Activated T-cell treated with anti-CD3 and anti-CD28 coated beads for 1 hour (primary cell): ENCODE measurements at places on chromosomes 6 and 20.

GRCh38 chr6:163750431-163751031, 336.0 kb downstream of the QKI start:
- DNase-seq, result no peak

GRCh38 chr6:46539866-46540265, 48.6 kb upstream of the RCAN2 start:
- no peak for DNase-seq

GRCh38 chr20:23047738-23048214, 1.7 kb downstream of the THBD start:
- no peak for DNase-seq

DNA sequence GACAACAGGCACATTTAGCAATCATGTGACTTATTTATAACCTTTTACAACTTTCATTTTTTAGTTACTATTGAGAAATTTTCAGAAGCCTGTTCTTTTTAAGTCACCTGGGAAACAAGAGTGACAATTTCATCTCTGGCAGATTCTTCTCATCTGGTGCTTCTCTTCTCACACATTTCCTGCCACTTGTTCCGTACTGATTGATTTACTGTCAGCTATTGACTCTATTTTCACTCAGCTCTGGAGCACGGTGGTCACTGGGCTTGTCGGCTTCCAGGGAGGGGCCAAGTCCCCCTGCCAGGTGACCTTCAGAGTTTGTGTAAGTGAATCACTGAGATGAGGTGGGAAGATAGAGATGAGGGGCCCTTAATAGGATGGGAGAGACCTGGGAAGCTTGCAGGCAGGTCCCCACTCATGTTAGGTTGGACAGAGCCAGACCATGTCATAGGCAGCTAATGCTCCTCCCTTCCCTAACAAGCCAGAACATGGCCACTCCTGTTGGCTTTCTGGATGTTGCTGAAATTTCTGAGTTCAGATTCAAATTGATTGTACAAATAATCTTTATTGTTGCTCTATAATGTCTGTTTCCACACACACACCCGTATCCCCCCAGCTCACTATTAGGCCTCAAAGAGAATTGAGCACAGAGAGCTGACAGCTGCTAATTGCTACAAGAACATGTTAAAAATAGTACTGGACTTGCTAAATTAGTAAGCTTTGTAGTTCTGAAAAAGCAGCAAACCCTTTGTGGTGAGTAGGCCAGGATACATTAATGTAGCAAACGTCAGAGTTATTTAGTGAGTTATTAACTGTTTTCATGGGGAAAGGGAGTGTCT, 13.3 kb downstream of the DUSP22 start:
- DNase-seq, result no peak

DNA sequence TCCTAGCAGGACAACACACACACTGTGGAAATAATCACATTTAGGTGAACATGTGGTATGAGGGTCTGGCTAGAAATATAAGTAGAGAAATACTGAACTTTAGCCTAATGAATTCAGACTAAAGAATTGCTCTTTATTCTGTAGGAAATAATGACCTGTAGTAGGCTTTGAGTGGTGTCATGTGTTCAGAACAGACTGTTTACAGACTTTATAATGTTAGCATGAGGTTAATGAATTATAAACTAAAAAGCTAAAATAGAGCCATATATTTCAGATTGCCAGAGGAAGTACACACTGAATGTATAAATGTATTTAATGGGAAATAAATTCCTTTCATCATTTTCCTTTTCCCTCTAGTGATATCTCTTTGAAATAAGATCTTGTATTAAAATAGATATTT, 669.5 kb upstream of the EPHA7 start:
- no peak for DNase-seq

DNA sequence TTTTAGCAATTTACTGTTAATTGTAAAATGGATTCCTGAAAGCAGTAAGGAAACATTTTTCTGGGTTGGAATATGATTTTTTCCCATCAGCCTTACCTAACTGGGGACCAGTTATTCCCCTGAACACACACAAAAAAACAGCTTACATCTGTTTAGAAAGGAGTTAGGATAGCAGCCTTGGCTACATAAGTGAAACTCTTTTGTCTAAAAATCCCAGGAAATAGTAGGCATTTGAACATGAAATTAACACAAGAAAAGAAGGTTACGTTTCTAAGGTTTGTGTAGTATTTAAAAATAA, 696.2 kb upstream of the MARCKS start:
- DNase-seq, result no peak

- DNase-seq, result no peak
Observed at GRCh38 chr6:154390034-154390433, 33.4 kb upstream of the IPCEF1 start.

DNA sequence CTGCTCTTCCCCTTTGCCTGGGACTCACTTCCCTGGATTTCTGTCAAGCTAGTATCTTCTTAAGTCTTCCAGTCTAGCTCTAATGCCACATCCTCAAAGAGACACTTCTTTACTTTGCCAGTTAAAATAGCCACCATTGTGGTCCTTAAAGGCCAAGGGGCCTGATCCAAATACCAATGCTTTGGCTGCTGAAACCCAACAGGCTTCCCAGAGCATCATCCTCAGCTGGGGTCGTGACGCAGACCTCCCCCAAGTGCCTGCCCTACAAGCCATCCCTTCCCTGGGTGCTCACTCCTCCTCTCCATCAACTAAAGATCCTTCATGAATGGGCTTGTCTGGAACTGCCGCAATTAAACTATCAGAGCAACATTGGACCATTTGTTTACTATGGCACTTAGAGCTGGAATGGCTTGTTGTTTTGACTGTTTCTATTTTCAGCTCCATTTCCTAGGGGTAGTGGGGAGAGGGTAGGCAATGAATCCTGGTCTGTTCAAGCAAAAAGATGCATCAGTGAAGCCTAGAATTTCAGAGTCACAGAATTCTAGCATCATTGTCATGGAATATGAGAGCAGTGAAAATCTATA, 79.6 kb upstream of the SIRPA start:
- DNase-seq, result no peak

GRCh38 chr20:10454151-10454750, 19.1 kb downstream of the SLX4IP start:
- no peak for DNase-seq

DNA sequence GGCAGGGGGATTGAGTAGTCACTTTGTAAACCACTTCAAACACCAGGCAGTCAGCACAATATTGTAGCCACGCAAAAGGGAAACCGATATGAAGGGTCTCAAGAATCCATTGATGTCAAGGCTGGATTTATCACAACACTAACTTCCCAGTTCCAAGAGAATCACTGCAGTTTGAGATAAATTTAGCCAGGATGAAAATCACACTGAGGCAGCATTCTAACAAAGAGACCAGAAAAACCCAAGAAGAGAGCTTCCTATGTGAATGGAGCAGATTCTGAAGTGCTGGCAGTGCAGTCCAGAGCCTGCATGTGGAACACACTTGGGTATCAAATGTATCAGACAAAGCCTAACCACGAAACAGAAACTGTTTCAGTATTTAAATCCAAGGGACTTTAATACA, 84.6 kb downstream of the KIF16B start:
- DNase-seq, result no peak

GRCh38 chr20:3753098-3753497, 14.5 kb downstream of the ADISSP start:
- DNase-seq, result peak; percentile 48

DNA sequence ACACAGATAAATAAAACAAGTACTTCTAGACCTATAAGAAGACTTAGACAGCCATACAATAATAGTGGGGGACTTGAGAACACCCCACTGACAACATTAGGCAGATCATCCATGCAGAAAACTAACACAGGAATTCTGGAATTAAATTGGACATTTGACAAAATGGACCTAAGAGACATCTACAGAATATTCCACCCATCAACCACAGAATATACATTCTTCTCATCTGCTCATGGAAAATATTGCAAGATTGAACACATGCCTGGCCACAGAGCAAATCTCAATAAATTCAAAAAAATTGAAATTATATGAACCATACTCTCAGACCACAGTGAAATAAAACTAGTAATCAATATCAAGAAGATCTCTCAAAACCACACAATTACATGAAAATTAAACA, 44.3 kb upstream of the KIAA1586 start:
- DNase-seq, result no peak

- no peak for DNase-seq
Observed at GRCh38 chr20:16215041-16215440, 358.2 kb downstream of the KIF16B start.

- DNase-seq, result no peak
Observed at GRCh38 chr6:44058617-44059358, 68.5 kb downstream of the MRPL14 start.

DNA sequence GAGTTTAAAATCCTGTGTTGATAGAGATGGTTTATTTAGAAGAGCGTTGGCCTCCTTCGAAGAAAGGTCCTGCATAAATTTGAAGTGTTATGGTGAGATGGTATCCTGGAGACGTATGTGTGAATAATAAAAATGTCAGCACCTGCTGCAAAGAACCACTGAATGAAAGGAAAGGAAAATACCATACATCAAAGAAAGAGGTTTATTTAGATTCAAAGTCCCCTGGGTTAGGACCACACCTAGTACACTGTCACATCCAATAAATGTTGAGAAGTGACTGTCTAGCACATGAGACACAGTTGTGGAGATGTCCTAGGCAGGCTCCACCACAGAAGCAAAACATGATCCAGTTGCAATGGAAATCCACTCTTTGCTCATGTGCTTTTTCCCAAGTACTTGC, 214.7 kb downstream of the PAX1 start:
- no peak for DNase-seq

GRCh38 chr6:159914565-159914923, 23.8 kb downstream of the MAS1 start:
- DNase-seq, result no peak

DNA sequence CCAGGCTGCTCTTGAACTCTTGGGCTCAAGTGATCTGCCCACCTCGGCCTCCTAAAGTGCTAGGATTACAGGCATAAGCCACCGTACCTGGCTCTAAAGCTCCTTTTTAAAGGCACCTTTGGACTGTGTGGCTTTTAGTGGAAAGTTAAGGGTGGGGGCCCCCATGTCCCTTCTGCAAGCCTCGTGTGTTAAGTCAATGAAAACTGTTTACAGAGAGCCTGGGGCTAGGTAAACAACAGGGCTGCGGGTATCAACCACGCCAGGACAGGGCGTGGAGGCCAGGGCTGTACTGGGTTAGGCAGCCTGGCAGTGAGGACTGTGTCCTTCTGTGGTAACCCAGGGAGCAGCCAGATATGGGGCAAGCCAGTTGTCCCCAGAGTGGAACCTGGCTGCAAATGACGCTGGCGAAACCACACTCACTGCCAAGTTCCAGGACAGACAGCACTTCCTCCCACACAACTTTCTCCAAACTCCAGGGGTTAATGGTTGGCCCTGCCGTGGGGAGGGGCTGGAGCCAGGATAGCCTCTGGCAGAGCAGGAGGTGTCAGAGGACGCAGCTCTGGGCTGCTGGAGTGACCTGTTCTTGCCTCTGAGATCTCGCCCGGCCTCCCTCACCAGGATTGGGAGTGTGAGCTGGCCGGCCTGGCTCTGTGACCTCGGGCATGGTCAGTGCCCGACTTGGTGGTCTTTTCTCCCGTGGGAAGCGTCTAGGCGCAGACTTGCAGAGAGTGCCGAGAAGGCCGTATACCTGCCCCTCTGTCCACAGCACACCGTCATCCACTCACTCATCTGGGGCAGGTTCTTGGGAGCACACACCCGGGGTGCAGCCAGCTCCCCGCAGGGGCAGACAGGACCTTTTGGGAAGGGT, 3.2 kb downstream of the SLC17A9 start:
- no peak for DNase-seq
